ENCODE measurements at places on chromosomes 2 and 18.

- DNase-seq: peak; percentile 49
These were observed 62.5 kb downstream of the DHRS9 start for GRCh38 chr2:169131587-169132512.

GRCh38 chr2:12675352-12675795, 41.4 kb upstream of the TRIB2 start:
- DNase-seq: no peak

DNA sequence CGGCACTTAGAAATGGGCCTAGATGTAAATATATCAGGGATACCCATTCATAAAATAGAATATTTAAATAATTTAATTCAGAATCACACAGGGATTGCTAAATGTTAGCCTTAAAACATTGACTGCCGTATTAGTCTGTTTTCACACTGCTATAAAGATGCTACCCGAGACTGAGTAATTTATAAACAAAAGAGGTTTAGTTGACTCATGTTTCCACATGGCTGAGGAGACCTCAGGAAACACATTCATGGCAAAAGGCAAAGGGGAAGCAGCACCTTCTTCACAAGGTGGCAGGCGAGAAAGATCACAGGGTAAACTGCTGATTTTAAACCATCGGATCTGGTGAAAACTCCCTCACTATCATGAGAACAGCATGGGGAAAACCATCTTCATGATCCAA, 223.6 kb upstream of the GULP1 start:
- DNase-seq: no peak

DNA sequence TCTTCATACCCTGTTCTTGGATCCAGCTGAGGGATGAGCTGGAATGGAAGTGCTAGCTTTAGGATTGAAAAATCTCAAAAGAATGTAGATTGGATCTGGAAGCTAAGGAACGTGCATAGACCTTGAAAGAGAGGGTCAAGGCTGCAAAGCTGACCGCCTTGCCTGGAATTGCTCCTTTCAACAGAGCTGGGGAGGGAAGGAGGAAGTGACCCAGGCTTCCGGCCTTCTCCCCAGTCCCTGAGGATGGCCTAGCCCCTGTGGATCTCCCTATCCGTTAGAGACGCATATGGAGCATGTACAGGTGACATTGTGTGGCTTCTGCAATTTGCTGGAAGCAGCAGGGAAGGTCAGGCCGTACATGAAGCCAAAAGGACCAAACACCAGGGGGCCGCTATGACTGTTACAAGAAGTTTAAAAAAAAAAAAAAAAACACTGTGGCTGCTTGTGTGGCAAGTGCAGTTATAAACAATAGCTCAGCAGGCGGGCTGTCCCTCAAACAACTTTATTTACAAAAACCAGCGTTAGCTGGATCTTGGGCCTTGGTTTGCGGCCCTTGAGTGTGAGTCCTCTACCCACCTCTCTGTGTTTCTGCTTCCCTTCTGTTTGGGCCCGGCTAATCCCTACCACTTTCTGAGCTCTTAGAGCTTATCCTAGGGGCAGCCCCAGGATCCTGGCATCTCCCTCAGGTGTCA, 227.6 kb downstream of the SEPTIN10 start:
- DNase-seq: peak; percentile 64

- no peak for DNase-seq
These were observed 132.5 kb upstream of the ID2 start for GRCh38 chr2:8549273-8549922.

- no peak for DNase-seq
These were observed 23.3 kb downstream of the SPTBN1 start for GRCh38 chr2:54479424-54479823.

DNA sequence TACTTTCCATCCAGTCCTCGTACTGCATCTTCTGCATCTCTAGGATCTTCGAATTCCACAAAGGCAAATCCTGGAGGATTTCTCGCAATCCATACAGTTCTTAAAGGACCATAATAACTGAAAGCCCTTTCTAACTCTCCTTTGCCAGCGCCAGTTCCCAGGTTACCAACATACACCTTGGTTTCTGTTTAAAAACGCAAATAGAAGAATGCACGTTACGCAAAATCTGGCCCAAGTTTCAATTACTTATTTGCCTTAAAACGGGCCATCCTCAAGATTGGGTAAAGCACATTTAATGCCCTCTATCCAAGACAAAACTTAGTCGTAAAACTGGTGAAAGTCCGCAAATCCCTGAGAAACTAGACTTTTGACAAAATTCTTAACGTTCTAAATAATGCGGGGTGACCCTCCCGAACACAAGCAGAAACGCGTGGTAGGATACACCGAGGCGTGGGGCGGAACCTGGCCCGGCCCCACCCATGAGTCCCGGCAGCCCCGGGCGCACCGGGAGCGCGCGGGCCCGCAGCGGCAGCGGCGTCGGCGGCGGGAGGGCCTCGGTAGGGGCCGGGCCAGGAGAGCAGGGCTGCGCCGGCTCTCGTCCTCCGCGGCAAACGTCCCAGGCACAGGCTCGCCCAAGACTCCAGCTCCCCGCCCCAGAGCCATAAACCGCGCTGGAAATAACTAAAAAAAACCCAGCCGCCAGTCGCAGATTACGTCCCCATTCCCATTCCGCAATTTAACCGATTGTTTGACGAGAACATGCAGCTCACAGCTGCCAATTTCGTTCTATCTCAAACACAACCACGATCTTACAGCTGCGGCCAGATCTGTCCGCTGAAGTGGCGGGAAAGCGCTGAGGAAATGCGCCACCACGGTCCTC, 910 bp downstream of the SRSF7 start:
- peak; percentile 58 for DNase-seq

DNA sequence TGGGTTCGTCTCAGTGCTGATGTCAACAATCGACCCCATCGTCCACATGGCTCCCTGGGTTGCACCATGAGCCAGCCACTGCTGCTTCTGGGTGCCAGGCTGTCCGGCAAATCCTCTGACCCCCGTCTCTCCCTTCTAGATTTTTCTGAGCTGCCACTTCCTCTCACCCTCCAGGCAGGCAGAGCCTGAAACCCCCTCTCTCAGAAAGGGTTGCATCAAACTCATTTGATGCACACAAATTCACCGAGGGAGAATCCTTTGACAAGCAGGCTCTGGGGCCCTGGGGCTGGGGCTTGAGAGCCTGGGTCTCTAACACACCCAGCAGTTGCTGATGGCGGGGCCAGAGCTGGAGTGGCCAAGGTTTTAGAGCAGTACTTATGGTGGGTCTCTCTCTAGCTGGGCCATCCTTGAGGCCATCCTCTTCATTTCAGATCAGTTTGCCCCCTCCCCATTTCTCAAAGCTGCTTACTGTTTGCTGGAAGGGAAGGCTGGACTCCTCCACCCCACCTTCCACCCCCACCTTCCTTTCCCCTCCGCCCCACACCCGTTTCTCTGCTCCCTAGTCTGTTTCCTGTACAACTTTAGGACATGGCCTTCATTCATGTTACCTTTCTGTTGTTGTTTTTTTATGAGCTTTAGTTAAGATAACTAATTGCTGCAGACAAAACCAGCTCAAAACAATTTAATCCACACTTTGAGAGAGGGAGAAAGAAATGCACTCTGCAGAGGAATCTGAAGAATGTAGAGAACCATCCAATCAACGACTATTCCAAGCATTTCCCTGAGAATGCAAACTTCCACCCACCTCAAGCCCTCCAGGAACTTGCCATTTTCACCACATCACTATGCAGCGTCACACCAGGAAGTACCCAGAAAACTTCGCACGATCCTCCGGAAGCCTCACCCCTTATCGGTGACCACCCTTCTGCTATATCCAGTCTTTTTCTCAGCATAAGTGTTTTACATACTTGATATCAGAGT, 69.5 kb downstream of the ARL4C start:
- DNase-seq: no peak

GRCh38 chr2:121721926-121722325, 14.7 kb downstream of the NIFK start:
- no peak for DNase-seq

DNA sequence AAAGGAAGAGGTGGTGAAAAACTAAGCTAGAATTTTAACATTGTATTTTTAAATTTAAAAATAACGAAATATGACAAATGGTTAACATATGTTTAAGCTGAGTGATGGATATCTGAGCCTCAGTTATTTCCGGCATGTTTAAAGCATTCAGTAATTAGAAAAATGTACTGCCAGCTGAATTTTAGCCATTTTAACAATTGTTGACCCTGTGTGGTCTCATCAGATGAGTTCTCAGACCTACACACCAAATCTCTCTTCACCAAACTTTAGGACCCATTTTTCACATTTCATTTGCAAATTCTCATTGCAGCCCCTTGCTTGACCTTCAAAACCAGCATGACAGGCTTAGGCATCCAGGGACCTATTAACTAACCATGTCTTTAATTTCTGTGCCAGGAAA, 91.5 kb upstream of the RGPD4 start:
- DNase-seq: no peak
